ENCODE measurements at places on chromosomes 1 and 21.

DNA sequence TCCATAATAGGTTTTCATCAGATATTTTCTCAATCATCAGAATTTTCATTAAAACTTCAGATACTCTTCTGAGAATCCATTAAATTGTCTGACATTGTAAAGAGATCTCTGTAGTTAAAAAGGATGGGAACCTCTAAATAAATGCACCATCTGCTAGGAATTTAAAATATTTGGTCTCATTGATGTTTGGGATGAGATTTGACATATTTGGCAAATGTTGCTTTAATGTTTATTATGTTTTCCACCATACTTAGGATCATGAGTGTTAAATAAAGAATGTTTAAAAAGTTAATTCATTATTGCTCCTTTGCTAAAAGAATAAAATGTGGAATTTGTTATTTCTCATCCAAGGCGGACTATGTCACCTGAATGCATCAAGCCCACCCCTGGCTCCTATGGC, 85.5 kb upstream of the VANGL1 start:
- no peak for DNase-seq

DNA sequence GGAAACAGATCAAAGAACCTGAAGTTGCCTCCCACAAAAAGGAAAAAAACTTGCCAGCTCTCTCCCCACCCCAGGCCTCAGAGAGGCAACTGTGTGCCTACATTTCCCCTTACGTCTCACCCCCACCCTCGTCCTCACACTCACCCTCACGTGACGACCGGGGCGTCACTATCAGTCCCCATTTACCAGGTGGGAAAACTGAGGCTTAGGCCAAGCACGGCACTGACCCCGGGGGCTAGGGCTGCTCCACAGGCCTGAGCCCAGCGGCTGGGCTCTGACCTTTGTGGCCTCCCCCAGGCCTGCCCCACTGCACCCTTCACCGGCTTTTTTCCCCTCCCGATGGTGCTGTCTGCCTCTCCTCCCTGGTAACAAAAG, 51.5 kb upstream of the RUNX3 start:
- DNase-seq = no peak

DNA sequence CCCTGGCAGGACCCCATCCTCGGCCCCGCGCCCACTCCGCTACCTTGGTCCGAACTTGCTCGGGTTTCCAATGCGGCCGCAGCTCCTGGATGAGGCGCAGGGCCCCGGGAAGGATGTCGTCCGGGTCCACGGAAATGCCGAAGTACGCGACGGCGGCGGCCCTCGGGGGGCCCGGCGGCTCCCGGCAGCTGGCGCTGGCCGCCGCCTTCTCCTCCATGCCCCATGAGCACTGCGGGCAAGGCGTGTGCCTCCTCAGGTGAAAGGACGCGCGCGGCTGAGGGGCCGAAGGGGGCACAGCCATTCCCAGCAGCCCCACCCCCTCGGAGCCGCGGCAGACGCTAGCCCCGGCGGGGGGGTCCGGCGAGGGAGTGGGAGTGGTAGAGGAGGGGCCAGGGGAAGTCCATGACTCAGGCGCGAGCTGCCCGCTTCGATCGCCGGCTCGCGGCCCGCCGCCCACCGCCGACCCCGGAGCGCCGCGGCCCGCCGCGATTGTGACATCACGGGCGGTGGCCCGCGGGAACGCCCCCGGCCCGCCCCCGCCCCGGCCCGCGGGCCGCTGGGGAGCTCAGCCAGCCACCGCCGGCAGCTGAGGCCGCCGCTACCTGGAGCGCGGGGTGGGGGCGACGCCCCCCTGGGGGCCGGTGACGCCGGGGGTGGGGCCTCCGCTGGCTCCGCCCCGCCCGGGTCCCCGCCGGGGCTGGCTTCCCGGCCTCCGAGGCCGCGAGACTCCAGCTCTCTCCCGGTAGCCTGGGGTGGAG, at the start of gene ETNK2:
Gene ETNK2 (minus strand): TSS at position 493 of the 758 bp plus-strand sequence. CDS start 192 bp downstream, at position 301.
- no peak for DNase-seq

DNA sequence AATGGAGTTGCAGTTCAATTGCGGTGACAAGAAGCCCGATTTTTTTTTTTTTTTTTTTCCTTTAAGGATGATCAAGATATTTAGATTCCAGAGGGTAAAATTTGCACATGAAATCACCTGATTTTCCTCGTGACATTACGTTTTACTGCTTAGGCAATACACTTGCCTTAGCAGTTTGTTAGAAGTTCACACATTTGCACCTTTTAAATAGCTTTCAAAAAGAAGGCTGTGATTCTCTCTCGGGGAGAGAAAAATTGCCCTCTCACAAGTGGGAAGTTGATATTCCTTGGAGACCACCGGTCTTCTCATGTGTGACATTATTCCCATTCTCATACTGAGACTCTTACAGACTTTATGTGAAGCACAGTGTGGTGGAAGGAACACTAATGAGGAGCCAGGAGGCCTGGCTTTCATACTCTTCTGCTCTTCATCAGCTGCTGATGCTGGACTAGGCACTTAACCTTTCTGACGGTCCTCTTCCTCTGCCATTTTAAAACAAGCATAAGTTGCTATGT, 69.8 kb upstream of the HSPA13 start:
- no peak for DNase-seq

DNA sequence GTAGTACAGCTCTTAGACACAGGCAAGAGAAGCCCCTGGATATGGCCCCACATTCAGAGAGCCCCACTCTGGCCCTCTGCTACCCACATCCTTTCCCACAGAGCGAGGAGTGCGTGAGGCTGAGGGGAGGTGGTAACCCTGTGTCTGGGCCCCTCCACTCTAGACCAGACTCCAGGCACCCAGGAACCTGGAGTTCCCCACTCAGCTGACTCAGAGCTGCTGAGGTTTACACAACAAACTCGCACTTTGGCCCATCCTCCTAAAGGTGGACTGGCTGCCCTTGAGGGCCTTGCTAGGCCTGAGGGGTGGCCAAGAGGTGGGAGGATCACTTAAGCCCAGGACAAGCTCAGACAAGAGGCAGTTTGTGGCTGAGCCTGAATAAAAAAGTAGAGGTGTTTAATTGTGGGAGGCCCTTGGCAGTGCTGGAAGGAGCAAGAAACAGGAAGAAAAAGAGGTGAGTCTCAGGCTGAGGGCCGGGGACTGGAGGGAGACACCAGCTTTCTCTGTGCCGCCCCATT, 10.7 kb downstream of the MR1 start:
- DNase-seq = no peak

DNA sequence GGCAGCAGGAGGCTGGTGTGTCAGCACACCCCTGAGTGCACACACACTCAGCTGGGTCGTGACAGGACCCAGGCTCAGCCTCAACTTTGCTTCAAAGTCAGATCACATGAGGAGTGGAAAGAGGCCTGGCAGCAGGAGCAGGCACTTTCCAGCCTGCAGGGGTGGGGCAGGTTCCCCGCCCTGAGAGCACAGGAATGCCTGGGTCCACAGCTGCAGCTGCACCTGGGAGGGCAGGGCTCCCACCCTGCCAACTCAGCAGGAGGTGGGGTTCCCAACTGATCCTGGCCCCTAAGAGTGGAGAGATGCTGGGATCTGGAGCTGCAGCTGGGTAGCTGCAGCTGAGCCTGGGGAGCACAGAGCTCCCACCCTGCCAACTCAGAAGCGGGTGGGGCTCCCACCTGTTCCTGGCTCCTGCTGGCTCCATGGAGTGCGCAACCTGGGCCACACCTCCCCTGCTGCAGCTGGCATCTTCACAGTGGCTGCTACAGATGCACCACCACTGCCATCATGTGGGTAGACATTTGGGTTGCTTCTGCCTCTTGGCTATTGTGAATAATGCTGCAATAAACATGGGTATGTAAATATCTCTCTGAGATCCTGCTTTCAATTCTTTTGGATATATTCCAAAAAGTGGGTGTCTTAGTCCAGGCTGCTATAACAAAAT, 415.4 kb downstream of the TTLL7 start:
- no peak for DNase-seq

All from foreskin melanocyte (primary cell).